ENCODE measurements at places on chromosomes 7 and 10.

DNA sequence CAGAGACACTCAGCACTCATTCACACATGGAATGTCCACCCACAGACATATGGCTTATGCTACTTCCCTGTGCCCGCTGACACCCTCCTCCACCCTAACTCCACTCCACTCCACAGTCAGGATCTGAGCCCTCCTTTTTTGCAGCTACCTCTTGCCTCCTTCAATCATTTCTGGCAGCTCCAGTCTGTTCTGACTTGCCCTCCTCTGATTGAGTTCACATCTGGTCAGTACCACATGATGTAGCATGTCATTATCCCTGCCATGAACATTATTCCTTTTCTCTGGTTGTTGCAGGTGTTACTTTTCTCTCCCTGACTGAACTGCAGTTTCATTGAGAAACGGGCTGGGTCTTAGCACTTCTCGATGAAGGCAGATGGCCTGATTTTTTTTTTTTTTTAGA, 130.1 kb upstream of the EGR2 start:
- DNase-seq: no peak

DNA sequence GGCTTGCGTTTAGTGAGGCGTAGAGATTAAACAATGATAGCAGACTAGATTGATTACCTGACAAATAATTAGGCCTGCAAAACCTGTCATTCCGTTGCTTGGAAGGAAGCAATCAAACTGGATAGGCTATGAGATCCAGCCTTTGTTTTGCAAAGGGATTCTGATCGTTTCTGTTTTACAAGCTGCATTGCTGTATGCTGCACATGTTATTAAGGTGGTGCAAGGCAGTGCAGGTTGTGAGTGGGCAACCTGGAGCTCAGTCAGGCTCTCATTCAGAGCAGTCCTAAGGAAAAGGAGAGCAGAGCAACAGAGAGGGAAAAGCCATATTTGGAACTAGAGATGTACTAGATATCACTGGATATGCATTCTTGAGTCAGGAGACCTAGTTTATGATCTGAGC, 6.9 kb upstream of the NOBOX start:
- DNase-seq: no peak

DNA sequence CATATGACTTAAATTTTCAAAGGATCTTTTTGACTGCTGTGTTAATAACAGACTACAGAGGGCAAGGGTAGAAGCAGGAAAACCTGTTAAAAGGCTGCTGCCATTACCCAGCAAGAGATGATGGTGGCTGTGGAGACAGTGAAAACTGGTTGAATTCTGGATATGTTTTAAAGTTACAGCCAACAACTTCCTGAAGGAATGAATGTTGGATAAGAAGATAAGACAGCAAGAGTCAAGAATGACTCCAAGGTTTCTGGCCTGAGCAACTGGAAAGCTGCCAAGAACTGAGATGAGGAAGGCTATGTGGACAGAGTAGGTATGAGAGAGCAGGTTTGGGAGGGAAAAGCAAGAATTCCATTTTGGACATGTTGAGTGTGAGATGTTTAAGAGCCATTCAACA, 19.1 kb downstream of the CNOT4 start:
- no peak for DNase-seq

- DNase-seq: no peak
These were observed 72.9 kb upstream of the PODXL start for GRCh38 chr7:131629217-131629882.

GRCh38 chr10:89475591-89475998, 59.8 kb downstream of the SLC16A12 start:
- no peak for DNase-seq

- DNase-seq: no peak
These were observed 525.4 kb downstream of the TFEC start for GRCh38 chr7:115505136-115505535.

GRCh38 chr10:97328646-97329453, 5.7 kb downstream of the FRAT2 start:
- no peak for DNase-seq

DNA sequence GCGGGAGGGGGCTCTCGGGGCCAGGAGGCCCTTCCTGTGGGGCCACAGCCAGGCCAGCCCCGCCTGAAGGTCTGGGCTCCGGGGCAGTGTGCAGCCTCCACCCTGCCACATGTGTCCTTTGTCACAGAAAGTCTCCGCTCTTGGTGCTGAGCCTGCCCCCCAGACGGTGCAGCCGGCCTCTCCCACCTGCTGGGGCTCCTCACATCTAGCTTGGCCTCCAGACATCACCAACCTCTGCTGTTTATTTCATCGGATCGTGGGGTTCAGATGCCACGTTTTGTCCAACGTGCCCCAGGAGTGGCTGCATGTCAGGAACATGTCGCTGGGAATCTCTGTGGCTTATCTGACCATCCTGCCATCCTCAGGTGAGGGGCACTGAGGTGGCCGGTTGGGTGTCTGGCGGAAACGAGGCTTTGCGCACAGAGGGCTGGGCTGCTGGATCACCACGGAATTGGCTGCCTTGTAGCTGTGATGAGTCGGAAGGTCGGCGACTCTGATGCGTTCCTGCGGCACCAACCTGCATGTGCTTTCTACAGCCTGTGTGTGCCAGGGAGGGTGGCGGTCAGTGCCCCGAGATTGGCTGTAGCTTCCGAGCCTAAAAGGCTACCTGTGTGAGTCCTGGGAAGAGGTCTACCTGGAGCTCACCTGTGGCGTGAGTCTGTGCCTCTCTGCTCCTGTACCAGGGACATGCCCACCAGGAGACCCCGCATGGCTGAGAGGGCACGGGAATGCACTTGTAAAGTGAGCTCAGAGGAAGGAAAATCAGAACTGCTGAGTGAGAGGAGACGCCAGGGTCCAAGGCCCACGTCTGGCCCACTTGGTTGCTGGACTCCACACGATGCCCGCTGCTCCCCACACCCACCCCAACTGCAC, 316.4 kb downstream of the DNAJB6 start:
- DNase-seq: no peak

GRCh38 chr7:74665296-74665938, 7.9 kb downstream of the GTF2I start:
- no peak for DNase-seq

- no peak for DNase-seq
These were observed 378.2 kb downstream of the PTPRN2 start for GRCh38 chr7:158209435-158209834.

DNA sequence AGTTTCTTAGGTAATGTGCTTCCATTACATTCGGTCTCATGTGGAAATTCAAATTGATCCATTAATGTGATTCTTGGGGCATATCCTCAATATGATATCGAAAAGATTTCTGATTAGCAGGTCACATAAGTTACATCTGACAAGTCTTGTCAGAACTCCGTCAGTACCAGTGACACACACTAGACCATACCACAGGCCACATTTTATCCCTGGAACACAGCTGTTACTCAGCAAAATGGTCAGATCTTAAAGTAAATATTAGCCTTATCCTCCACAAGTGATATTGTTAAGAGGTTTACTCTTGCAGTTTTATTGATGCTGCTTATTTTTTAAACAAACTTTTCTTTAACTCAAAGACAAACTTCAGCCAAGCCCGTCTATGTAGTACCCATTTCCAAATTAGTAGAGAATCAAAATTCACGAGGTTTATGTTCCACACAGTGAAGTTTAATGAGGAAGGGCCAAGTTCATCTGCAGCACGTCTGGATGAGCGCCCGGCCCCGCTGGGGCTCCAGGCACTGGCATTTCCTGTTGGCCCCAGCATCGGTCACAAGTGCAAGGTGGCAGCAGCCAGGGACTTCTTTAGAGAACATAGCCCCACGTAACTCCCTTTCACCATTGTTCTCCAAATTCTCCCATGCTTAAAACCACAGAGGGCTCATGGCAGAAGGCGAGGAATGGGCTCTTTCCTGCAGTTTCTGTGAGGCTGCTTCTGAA, 132.2 kb downstream of the VIPR2 start:
- peak; percentile 63 for DNase-seq

DNA sequence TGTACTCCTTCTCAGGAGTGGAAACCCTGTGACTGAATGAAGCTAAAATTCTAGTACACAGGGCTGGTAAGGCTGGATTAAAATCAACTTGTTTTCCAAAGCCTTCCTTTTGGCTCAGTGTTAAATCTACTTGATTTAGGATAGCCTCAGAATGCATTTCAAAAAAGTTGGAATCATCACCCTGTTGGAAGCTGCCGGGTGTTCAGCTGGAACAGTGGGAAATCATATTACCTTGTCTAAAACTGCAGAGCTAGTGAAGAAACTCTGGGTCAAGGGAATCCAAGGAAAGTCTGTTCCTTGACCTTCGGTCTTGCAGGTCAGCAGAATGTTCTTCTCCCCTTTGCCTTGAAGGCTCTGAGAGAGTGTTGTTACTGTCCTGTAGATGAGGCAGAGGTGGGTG, 252.1 kb upstream of the INHBA start:
- no peak for DNase-seq

DNA sequence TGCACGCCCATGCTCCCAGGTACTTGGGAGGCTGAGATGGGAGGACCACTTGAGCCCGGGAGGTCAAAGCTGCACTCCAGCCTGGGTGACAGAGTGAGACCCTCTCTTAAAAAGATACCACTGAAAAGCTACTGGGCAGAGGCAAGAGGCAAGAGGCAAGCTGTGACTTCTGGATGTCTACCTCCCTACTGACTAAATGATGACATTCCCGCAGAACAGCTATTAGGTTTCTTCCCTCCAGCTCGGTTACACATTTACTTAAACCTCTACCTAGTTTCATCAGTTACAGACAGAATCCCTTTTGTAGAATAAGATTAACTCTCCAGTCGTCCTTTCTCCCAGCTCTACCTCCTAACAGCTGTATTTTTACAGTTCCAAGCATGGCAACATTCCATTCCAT, 21.2 kb downstream of the RHEB start:
- DNase-seq: no peak

DNA sequence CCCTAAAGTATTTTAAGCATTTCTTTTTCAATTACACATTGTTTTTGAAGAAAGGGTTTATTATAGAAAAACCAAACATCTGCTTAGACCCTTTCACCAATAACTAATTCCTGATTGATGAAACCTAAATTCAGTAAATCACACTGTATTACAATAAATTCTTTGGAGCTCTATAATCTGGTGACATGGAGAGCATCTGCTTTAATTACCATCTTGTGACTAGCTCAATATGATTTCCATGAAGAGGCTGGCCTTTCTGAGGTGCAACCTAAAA, 9.7 kb downstream of the HYCC1 start:
- no peak for DNase-seq

DNA sequence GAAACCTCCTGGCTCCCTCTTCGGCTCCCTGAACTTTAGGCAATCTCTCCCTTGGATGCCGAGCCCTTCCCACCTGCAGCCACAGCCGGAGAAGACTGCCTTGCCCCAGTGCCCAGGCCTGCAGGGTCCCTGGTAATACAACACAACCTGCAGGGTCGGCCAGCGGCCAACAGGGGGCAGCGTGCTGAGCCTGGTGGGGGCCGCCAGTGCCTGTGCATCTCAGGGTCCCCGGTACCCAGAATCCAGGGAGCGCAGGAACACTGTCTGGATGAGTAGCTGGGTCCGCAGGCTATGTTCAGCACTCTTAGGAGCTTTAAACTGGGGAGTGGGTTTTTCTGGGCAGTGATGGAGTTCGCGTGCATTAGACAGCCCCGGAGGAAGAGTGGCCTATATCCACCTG, 17.5 kb upstream of the C10orf71 start:
- no peak for DNase-seq

- DNase-seq: no peak
These were observed 147.5 kb upstream of the FRMD4A start for GRCh38 chr10:14478201-14478600.

GRCh38 chr7:100888291-100888987, 1.1 kb downstream of the UFSP1 start:
- no peak for DNase-seq

DNA sequence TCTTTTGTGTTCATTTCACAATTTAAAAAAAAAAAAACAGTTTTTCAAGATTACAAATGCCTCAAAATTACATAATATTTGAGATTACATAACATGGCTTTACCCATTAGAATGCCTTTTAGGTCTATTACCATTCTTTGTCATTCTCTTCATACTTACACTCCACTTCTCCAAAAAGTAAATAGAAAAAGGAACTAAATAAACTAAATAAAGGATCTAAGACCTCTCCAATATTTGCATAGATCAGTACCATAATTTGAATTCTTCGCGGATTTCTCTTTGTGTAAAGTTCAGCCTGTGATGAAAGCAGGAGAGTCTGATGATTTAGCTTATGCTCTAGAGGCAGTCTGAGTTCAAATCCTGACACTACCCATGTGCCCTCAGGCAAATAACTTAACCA, 56.4 kb upstream of the C1GALT1 start:
- DNase-seq: no peak

- DNase-seq: no peak
These were observed 69.0 kb downstream of the HACD1 start for GRCh38 chr10:17548162-17548561.

- DNase-seq: no peak
These were observed 23.5 kb downstream of the VKORC1L1 start for GRCh38 chr7:65896279-65896870.

DNA sequence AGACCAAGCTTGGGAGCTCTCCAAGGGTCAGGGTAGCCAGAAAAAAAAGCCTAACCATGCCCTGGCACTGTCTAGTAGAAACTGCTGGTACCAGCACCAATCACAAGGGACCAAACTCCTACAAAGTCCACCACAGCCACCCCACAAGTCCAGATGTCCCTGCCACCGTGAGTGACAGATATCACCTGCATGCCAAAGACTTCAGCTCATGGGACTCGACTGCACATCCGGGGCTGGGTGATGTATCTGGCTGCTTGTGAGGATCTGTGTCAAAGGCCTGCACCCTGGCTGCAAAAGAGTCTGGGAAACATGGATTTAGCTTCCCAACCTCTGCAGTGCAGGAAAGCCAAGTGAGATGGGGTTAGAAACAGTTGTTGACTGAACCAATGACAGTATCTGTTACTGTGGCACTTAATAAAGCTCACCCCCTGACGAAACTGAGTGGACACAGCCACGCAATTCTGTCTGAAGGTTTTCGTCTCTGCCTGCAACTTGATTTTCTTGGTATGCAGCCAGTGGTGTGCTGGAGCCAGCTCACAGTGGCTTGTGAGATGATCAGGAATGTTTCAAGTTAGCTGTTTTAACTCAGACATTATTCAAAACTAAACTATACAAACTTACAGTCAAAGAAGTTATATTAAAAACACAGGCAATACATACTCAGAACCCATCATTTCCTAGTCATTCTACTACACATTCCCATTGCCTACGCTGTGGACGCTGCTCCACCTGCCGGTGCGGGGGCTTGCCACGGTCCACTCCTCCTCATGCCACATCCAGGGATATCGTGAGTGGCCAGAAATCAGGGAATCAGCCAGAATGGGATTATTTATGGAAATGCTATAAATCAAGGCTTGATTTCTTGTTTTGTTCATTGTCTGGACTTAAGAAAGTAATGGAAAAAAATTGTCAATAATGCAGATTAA, 9.2 kb downstream of the ZNF488 start:
- DNase-seq: no peak

DNA sequence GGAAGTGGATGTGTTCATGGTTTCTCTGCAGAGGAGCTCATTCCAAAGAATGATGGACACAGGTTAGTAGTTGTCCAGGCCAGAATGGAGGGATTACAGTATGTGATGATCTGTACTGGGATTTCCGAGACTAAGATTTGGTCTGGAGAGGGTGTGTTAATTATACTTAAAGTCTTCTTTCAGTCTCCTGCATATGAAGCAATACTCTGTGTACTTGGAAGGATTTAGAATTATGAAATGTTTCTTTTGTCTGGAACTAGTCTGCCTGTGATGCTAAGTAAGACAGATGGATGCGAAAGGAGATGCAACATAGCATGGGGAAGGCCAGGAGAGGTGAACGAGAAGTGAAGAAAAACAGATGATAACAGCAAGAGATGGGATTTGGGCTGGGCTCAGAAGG, 305.1 kb upstream of the LYZL1 start:
- no peak for DNase-seq

- DNase-seq: no peak
These were observed 8.9 kb downstream of the IGFBP1 start for GRCh38 chr7:45897042-45897690.

- peak; percentile 41 for DNase-seq
These were observed 34.4 kb downstream of the SCRN1 start for GRCh38 chr7:29955075-29955792.
